ENCODE measurements at places on chromosomes 6 and 20.

DNA sequence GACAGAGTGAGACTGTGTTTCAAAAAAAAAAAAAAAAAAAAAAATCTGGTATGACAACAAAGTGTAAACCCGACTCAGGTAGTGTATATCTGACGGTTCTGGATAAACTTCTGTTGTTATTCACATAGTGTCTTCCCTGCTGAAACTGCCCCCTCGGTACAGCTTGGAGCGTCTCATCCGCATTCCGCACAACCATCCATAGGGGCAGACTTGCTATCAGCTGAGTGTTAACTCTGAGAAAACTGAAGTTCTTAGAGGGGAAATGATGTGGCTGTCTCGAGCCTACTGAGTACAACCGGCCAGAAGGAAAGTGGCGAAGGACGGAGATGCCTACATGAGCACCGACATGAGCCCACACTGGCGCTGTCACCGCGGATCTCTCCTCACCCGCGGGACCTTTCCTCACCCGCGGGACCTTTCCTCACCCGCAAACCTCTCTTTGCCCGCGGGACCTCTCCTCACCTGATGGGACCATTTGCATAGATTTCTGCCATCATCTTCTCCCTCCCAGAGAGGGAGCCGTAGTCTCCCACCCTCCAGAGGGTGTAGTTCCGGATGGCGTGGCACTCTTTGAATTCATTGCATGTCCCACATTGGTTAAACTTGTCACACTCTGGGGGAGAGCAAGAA is 9.8 kb downstream of the CTSZ start:
- DNase-seq = no peak

GRCh38 chr6:88882536-88882935 is 80.9 kb downstream of the RNGTT start:
- DNase-seq = no peak

DNA sequence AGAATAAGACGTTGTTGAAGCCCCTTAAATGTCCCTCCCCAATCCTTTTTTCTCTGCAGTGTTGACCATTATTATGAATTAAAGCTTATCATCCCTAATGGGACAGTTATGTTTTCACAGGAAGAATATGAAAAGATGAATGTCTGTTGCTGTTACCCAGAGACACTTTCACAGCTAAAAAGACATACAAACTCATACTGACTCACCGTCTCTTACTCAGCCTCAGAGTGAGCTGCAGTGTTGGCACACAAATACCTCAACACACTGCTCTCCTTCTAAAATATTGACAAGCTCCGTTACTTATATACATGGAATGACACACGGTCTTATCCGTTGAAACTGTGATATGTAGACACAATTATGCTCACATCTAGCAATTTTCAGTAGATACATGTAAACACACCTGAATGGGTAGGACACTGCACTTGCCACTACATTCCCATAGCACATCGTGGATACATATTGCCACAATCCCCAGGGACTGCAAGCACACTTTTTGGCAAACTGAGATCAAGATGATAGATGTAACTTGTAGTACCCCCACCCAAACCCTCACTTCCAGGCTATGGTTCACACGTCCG is 9.6 kb upstream of the SAPCD1 start:
- DNase-seq = no peak

DNA sequence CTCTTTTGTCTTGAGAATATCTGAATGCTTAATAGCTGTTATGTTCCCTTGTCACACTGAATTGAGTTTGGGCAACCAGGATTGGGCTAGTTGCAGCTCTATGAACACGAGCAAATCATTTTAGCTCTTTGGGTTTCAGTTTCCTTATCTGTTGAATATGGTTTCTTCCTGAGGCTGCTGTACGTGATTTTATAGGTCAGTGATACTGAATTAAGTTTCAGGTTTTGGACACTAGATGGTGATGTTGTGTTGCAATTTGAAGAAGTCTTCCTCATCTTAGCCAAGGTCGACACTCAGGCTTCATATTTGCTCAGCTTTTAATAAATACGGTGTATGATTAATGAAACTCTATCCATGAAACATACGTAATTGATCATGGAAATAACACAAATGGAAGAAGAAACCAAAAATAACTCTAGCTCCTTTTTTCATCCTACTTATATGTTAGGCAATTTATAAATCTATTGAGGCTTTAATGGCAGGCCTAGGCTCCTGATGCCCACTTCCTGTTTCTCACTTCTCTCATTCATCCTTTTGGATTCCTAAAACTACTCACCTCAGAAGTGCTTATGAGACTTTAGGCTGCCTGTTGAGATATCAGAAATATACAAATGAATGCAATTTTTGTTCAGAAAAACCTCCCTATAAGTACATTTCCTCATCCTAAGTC is 354.1 kb upstream of the MAP3K7 start:
- DNase-seq = peak; percentile 16

GRCh38 chr6:22590423-22590822 is 21.1 kb downstream of the HDGFL1 start:
- DNase-seq = no peak

GRCh38 chr6:51559059-51559458 is 528.4 kb downstream of the PKHD1 start:
- no peak for DNase-seq

DNA sequence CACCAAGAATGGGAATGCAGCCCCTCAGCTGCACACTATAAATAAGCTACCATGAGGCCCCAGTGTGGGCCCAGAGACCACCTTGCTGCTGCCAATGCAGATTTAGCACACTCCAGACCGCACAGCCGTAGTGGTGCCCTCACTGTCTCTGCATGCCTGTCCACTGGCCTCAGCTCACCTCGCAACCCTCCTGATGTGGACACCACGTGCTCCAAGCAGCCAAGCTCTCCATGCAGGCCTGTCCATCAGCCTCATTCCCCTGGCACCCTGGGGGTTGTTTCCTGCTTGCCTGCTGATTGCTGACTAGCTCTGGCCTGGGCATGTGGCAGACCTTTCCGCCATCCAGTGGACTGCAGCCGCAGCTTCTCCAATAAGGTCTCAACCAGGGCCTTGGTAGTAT is 36.2 kb downstream of the ZBTB9 start:
- no peak for DNase-seq

GRCh38 chr6:42260972-42261371 is 43.3 kb upstream of the MRPS10 start:
- no peak for DNase-seq

- peak; percentile 42 for DNase-seq
Observed at GRCh38 chr6:42026540-42026939, 23.8 kb upstream of the TAF8 start.

- no peak for DNase-seq
Observed at GRCh38 chr6:26025047-26025893, 62.0 kb upstream of the HFE start.

DNA sequence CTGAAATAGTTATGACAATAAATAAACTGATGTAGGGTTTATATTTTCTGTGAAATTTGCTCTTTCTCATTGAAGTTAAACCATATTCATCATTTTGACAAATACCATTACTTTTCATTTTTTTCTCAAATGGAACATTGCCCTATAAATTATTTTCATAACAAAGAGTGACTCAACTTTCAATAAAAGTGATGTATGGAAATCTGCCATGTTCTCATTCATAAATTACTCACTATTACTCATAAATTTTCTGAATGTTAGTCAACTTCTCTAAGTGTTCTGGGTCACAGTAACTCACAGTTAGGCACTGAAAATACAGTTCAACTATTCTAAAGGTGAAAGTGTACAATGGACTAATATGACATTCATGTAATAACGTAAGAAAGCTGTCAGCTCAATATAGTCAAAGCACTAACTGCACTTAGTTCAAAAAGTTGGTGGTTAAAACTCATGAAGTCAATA is 19.0 kb upstream of the STX11 start:
- DNase-seq = no peak

- no peak for DNase-seq
Observed at GRCh38 chr6:3855866-3856265, 6.7 kb downstream of the FAM50B start.

DNA sequence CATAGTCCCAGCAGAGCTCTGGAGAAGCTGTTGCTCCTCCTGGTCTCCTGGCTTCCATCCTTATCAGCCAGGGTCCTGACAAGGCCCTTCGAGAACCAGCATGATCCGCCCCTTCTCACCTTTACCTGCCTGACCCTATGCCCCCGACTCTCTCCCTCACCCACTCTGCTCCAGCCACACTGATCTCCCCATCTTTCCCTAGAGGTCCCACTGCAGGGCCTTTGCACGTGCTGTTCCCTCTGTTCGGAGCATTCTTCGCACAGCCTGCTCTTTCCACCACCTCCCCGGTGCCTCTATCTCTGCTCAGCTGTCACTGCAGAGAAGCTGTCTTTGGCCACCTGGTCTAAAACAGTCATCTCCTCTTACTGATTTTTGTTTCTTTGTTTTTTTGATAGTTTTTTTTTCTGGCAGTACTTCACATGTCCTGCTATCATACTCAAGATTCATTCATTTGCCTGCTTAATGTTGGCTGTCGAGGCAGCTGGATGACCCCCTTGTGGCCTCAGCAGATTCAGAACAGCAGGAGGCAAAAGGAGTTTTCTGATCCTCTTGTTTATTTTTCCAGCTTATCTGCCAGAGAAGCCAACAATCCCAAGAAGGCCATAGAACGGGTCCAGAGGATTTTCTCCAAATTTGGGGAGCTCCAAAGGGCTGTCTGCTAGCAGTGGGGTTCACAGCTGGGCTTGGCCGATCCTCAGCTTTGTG is 1.6 kb upstream of the PTGIS start:
- no peak for DNase-seq

GRCh38 chr20:2775139-2775538 is 25.3 kb downstream of the CPXM1 start:
- no peak for DNase-seq

- DNase-seq = peak; percentile 14
Observed at GRCh38 chr6:99334526-99335127, 14.8 kb downstream of the FAXC start.

GRCh38 chr6:167843023-167843422 is 16.3 kb downstream of the AFDN start:
- DNase-seq = no peak

GRCh38 chr6:167858086-167858591 is 31.4 kb downstream of the AFDN start:
- DNase-seq = no peak

DNA sequence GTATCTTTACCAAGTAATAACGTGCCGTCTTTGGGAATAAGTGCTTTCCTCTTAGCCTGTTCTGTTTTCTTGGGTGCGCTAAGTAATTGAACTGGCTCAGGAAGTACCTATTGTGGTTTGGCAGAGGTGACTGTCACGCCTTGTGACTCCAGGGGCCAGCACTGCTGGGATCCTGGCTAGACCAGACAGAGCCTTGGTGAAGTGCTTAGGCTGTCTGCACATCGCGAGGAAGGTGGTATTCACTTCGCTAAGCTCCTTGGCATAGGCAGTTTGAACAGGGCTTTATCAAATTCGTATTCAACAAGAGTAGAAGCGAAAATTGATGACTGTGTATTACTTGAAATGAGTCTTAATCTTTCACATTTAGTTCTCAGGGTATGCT is 17.6 kb downstream of the PRDM1 start:
- DNase-seq = no peak

- DNase-seq = peak; percentile 61
Observed at GRCh38 chr6:133983099-133983939, 30.3 kb downstream of the TBPL1 start.

- DNase-seq = no peak
Observed at GRCh38 chr6:126907996-126908395, 210.5 kb upstream of the RSPO3 start.

DNA sequence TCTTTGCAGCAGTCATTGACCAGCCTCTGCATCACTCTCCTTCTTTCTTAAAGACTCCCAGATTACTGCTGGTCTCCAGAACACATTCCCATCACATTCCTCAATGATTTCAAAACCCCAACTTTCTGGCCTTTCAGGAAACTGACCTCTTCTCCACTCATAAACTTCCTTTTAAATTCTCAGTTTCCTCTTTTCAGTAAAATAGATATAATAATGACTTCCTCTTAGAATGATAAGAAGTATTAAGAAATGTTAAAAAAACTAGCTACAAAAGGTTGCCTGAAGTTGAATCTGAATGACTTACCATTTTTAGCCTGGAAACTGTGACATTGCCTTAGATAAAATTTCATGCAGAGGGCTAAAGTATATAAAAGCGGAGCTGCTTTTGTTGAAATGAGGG is 239.3 kb downstream of the OGFRL1 start:
- no peak for DNase-seq

DNA sequence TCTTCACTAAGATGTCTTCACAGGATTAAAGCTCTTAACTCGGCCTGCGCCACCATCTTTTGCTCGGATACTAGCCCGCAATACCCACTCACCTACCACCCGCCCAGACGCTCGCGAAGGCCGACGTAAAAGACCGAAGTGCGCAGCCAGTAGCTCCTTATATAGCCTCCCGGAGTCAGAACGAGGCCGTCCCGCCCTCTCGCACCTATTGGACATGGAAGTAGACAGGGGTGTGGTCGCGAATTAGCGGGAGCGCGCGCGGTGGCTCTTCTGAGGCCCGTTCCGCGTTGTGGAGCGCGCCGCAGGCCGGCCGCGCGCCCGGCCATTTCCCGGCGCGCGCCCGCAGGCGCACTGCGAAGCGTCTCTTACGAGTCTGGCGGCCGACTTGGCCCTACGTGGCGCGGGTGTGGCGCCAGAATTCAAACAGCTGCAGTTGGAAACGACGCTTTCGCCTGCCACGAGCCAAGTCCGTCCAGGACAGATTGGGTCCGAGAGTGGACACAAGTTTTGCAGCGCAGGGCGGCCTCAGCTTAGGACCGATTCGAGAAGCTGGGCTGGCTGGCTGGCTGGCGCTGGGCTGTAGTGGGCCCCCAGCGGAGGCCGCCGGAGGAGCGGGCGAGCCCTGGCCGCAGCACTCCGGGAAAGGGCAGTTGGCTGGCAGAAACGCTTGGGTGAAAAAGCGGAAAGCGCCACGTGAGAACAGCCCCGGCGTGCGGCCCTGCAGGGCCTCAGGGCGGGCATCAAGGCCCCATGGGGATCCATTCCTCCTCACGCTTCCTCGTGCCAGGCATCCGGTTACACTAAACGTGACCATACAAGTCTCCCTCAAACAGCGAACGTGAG is 36.1 kb upstream of the SYNCRIP start:
- peak; percentile 96 for DNase-seq

DNA sequence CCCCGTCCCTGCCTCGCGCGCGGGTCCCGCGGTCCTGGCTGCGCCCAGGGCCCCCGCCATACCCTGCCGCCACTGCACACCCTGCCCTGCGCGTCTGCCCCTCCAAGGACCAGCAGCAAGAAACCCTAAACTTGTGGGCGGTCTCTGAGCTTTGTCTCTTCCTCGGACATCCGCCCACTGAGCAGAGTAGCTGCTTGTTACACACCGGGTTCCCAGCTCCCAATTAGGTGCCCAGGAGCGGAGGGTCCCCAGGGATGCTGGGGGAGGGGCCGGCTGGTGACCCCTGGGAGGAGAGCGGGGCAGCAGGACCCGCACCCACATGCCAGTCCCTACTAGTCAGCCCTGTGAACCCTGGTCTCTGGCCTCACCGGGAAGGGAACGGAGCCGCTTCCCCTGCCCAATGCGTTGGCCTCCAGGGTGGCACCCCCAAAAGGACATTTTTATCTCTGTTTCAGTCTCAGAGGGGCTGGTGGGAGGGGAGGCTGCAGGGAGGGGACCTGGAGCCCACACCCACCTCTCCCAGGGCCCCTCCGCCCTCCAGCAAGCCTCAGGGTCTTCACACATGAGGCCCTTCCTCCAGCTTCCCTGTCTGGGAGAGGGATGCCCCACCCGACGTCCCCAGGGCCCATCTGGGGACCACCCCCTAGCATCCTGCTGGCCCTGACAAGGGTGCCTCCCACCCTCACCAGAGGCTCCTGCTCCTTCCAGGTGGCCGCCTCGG is 10.5 kb downstream of the STMN3 start:
- no peak for DNase-seq

- DNase-seq = no peak
Observed at GRCh38 chr6:116047173-116047933, 13.3 kb downstream of the FRK start.
